Stimulated activated naive CD4-positive, alpha-beta T cell (primary cell): ENCODE measurements at places on chromosomes 2 and 18.

DNA sequence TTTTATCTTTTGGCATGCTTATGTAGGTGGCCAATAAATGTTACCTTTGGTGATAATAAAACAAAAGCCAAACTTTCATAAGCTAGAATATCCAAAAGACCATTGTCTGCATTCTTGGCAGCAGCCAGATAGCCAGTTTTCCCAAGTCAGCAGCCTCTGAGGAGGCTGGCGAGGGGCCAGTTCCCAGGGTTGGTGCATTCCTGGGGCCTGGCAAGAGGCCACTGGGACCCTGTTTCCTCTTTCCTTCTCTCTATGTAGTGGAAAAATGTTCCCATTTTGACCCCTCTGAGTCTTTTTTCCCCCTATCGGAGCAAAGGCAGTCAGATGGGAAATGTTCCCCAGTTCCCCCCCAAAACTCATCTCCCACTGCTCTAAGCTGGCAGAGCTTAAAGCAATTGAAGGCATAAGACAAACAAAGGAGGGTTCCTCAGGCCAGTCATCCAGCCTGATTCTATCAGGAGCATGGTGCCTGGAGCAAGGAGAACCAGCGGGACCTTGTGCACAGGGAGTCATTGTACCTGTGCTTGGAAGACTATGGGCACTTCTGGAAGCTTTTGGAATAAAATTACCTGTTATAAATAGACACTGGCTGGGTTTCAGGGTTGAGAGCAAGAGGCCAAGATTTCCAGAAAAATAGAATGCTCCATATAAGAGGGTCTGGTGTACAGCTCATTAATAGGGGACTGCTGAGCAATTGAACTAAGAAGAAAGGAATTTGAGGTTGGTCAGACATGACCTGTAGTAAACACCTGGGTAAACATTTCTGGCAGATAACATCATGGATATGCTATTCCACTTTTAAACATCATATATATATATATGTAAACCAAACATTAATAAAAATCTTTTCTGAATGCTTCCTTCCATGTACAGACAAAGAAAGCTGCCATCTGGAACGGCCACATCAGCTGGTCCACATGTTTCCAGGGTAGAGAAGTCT is 63.4 kb downstream of the NCKAP5 start:
- DNase-seq, result no peak

GRCh38 chr2:212173756-212174510 is 364.7 kb downstream of the ERBB4 start:
- no peak for DNase-seq

GRCh38 chr2:100278986-100279385 is 43.3 kb downstream of the LONRF2 start:
- DNase-seq, result no peak

DNA sequence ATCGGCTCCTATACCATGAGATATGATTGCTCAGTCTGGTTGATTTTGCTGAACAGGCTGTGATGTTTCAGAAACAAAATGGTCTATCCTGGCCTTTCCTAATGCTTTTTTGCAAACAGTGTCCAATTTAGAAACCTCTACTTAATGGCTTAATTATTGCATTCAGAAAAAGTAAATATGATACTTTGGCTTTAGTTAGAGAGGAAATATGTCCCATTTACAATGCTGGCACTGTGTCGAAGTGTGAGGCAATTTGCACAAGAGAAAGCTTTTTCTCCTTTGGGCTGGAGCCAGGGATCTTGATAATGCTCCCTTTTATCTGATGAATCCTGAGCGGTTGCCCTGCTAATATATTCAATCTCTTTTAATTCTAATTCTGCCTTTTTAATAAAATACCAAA is 418.9 kb downstream of the EPHA4 start:
- no peak for DNase-seq

GRCh38 chr18:62365420-62365819 is 40.3 kb downstream of the TNFRSF11A start:
- no peak for DNase-seq

- no peak for DNase-seq
Measured at GRCh38 chr2:97798416-97798815, 85.0 kb downstream of the ZAP70 start.

GRCh38 chr2:43169987-43170386 is 56.4 kb downstream of the ZFP36L2 start:
- peak; percentile 23 for DNase-seq

GRCh38 chr2:88269836-88270235 is 99.7 kb downstream of the THNSL2 start:
- DNase-seq, result no peak

GRCh38 chr2:164542581-164543021 is 78.7 kb downstream of the GRB14 start:
- no peak for DNase-seq

GRCh38 chr2:143635936-143636335 is 506.7 kb downstream of the ARHGAP15 start:
- no peak for DNase-seq

DNA sequence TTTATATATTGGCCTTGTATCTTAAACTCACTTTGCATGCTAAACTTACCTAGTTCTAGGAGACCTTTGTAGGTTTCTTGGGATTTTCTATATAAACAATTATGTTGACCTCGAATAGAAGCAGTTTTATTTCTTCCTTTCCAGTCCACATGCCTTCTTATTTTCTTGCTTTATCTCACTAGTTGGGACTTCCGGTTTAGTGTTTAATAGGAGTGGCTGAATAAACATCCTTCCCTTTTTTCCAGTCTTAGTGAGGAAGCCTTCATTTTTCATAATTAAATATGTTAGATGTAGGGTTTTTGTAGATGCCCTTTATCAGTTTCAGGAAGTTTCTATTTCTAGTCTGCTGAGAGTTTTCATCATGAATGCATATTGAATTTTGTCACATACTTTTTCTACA is 347.3 kb upstream of the HNRNPA3 start:
- no peak for DNase-seq

- DNase-seq, result no peak
Measured at GRCh38 chr18:74692367-74693013, 94.8 kb downstream of the ZNF407 start.

DNA sequence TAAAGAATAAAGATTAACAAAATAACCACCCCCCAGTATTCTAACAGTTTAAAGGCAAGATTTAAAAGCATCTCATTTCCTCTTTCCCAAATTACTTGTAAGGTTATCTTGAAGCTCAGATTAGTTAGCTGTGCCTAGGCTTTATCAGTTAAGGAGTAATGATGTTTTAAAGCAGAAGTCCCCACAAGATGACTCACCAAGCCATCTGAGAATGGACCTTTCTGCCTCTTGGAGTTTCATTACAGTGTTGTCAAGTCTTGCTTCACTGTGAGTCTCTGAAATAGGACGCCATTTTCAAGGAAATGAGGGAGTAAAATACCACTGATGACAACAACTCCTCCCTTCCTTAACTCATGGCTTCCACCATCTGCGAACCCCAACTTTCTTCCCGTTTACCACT is 35.9 kb downstream of the ZNF385B start:
- no peak for DNase-seq

- DNase-seq, result no peak
Measured at GRCh38 chr2:192230889-192231453, 36.2 kb upstream of the TMEFF2 start.

GRCh38 chr2:228447266-228447915 is 265.9 kb upstream of the SPHKAP start:
- no peak for DNase-seq

DNA sequence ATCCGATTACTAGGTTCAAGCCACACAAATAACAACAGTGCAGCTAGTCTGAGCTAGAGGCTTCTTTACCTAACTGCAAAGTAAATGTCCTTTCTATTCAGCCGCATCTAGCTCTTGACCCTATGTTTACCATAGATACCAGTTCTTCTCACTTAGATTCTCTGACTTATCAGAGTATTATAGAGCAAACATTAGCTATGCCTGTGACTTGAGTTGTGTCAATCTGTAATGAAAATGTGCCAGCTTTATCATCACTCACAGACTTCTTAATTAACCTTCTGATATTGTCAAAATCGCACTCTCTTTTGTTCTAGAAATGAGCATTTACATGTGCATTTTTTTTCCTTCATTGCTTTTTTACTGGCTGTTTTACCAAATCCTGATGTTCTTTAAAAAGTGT is 79.9 kb downstream of the BCL11A start:
- DNase-seq, result no peak

- no peak for DNase-seq
Measured at GRCh38 chr2:55712477-55713060, 18.9 kb upstream of the PNPT1 start.

DNA sequence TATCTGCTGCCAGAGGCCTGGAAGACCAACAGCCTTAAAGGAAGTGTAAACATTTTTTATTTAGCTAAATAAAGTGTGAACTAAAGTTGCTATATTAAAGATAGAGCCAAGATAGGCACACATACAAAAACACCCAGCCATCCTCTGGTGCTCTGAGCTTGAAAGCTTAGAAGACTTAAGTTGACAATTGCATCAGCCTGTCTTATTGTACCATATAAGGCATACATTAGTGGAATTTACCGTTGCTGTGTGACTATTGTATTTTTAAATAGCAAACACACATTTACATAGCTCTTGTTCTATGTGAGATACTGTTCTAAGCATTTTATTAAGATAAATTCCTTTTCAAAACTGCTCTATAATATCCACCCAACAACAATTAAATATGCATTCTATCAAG is 736.6 kb upstream of the ZEB2 start:
- DNase-seq, result no peak

DNA sequence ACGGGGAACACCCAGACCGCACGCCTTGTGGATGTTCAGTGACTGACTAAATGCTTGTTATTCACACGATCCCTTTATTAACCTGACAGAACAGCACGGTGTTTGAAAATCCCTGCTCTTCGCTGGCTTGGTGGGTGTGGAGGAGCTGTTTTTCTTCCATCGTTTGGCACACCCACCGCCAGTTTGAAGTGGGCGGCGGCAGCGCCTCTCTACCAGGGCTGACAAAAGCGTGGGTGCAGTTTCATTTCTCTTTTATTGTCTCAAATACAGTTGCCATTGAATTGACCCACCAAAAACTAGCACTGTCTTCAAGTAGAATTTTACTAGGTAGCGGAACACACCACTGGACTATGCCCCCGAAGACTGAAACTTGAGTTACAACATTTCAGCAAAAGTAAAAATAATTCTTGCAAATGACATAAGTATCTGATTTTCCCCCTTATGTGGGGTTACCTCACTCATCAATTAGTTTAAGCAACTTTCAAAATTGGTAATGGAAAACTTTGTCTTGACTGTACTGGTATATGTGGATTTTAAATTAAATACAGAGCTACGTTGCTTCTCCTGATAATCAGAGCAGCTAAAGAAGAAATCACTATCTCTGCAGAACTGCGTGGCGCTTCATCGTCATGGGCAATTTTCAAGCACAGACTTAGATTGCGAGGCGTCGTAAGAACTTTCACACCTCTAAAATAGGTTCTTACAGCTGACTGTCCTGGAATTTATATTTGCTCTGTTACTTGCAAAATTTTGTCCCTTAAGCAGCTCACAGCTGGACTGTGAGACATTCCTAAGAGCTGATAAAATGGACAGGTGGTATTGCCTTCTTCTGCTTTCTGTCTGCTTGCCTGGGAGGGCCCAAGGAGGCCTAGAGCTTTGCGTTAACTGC is 60.9 kb downstream of the LDLRAD4 start:
- DNase-seq, result peak; percentile 39

- DNase-seq, result no peak
Measured at GRCh38 chr2:68124321-68124720, 33.4 kb upstream of the PNO1 start.

DNA sequence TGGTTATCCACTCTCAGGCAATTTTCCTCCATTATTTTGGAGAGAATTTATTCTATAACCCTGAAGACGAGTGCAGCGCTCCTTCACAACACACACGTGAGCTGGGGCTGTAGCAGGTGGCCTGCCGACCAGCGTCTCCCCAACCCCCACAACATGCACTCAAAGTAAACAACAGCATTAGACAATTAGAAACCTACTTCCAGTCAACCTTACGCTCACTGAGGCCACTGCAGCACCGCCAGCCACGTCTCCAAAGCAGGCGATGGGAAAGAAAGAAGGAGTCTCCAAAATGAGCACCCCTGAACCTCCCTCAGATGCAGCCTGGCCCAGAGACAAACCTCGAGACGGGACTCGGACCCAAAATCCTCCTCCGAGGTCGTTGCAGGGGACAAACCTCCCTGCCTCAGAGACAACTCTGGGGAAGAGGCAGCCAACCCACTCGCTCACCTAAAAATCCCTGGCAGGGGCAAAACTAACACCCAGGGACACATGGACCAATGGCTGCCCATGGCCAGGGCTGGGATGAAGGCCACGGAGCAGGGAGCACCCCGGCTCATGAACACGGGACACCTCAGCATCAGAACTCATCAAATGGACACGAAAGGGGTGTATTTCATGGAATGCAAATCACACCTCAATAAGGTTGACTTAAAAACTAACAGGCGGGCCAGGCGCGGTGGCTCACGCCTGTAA is 2.6 kb downstream of the SLC66A2 start:
- DNase-seq, result no peak
